Nephron progenitor cell (in vitro differentiated cells): ENCODE measurements at places on chromosomes 5 and 9.
A peak's percentile ranks its signal among the peaks of the same experiment; 100 is the strongest.

GRCh38 chr9:87569008-87569509, 71.4 kb downstream of the DAPK1 start:
- H3K4me3 ChIP-seq: peak overlapping the region; percentile 19
- H3K27ac ChIP-seq: peak overlapping the region; percentile 94
- peaks cover 23% of the 10 kb centered on the region for H3K36me3 ChIP-seq
- H3K4me1 ChIP-seq: peaks cover 87% of the 10 kb centered on the region
- peaks cover 3% of the 10 kb centered on the region for H3K27me3 ChIP-seq

GRCh38 chr9:4106081-4106759, 193.6 kb downstream of the GLIS3 start:
- H3K4me3 ChIP-seq: no peak overlapping the region
- peaks cover 5% of the 10 kb centered on the region for H3K27me3 ChIP-seq
- DNase-seq: no peak

- no peak overlapping the region for H3K4me3 ChIP-seq
- peaks cover 79% of the 10 kb centered on the region for H3K4me1 ChIP-seq
- DNase-seq: no peak
- H3K27ac ChIP-seq: no peak overlapping the region
- no peaks in the 10 kb centered on the region for H3K27me3 ChIP-seq
Observed at GRCh38 chr9:125906893-125907292, 159.7 kb downstream of the PBX3 start.

- no peaks in the 10 kb centered on the region for H3K27me3 ChIP-seq
- DNase-seq: no peak
- H3K27ac ChIP-seq: no peak overlapping the region
- no peaks in the 10 kb centered on the region for H3K36me3 ChIP-seq
Observed at GRCh38 chr5:30880514-30880913, 313.0 kb upstream of the CDH6 start.

GRCh38 chr5:125257997-125258396, 511.6 kb upstream of the ZNF608 start:
- no peak for DNase-seq
- no peak overlapping the region for H3K4me3 ChIP-seq
- H3K27me3 ChIP-seq: no peaks in the 10 kb centered on the region
- H3K27ac ChIP-seq: no peak overlapping the region
- H3K4me1 ChIP-seq: peaks cover 27% of the 10 kb centered on the region

- no peak overlapping the region for H3K4me3 ChIP-seq
- no peak for DNase-seq
- peaks cover 10% of the 10 kb centered on the region for H3K27me3 ChIP-seq
- H3K4me1 ChIP-seq: no peaks in the 10 kb centered on the region
Observed at GRCh38 chr9:79116709-79117108, 455.1 kb upstream of the TLE4 start.

GRCh38 chr9:13569602-13570067, 290.1 kb upstream of the MPDZ start:
- H3K27me3 ChIP-seq: peaks cover 21% of the 10 kb centered on the region
- peak overlapping the region; percentile 6 for H3K4me3 ChIP-seq
- H3K27ac ChIP-seq: no peak overlapping the region
- H3K4me1 ChIP-seq: peaks cover 11% of the 10 kb centered on the region
